ENCODE measurements at places on chromosomes 16 and 17.

DNA sequence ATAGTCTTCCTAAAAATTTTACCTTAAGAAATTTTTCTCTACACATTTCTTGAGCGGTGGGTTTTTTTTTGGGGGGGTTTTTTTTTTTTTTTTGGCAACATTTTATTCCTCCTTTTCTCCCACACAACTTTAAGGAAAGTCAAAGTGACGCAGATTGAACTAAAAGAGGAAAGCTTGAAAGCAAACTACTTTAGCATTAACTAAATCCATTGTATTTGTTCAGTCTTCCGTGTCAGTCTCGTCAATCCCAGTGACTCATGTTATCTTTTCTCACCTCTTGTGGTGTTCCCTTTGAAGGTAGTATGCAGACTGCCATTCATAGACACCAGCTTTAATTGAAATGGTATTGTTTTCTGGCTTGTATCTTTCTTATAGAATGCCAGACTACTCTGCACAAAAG is 39.3 kb downstream of the TADA2A start:
- no peak for DNase-seq

DNA sequence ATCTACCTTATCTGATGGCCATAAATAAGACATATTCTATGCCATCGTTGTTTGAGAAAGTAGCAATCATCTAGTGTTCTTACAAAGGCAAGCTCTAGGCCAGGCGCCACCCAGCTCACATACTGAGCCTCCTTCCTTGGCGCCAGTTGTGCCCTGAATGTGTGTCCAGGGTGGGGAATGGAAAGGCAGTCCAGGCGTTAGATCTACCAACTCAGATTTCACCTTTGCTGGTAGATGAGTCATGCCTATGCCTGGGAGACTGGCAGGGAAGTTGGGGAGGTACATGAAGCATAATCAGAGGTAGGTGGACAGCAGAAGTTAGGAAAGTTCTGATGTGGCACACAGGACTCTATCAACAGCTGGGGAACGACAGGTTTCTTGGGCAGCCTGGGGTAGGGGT is 23.6 kb downstream of the SDR42E1 start:
- no peak for DNase-seq

GRCh38 chr16:56608876-56609462 is 585 bp downstream of the MT2A start:
- no peak for DNase-seq

- no peak for DNase-seq
Observed at GRCh38 chr16:88370365-88370764, 12.4 kb upstream of the ZNF469 start.

GRCh38 chr17:78239489-78239931 is 8.1 kb downstream of the TMEM235 start:
- DNase-seq: no peak

- DNase-seq: no peak
Observed at GRCh38 chr17:15007147-15007553, 258.0 kb downstream of the PMP22 start.

- no peak for DNase-seq
Observed at GRCh38 chr16:68447653-68448359, 502 bp downstream of the SMPD3 start.

DNA sequence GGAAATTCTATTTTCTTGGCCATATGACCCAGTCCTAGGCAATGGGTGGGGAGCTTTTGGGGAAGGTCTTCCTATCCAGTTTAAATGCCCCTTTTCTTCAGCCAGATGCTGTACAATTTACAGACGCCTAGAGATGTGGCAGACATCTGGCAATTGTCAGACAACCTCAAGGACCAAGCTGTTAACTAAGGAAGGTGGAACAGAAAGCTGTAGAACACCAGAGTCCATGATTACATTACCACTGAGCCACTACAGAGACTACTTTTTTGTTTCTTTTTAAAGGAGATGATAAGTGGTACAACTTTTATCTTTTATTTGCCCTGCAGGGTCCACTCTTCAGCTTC is 21.1 kb upstream of the CORO6 start:
- DNase-seq: no peak

DNA sequence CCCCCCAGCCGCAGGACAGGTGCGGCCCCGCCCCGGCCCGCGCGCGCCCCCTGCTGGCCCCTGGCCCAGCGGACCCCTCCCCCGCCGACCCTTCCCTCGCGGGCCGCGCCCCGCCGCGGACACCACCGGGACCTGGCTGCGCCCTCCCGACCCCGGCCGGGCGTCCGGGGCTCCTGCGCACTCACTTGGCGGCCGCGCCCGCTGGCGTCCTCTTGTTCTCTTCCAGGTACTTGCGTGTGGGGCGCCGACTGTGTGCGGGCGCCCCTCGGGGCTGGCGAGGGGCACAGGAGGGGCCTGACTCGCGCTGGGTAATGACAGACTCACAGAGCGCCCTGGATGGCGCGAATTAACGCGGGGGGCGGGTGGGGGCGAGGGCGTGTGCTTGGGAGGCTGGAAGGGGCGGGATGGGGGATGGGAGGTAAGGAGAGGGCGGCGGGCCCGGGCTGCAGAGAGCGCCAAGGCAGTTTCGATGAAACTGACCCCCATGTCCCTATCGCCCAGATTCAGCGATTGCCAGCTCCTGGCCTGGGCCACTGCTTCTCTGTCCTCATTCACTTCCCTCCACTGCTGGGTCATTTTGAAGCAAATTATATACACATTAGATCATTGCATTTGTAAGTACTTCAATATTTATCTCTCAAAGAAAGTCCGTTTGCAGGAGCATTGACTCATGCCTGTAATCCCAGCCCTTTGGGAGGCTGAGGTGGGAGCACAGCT is 445 bp upstream of the DBNDD1 start:
- DNase-seq: peak; percentile 38

- no peak for DNase-seq
Observed at GRCh38 chr16:4692460-4693295, 684 bp upstream of the NUDT16L1 start.

- no peak for DNase-seq
Observed at GRCh38 chr17:18925187-18925586, 26.8 kb upstream of the SLC5A10 start.

- no peak for DNase-seq
Observed at GRCh38 chr16:15641753-15642556, 999 bp downstream of the MARF1 start.

DNA sequence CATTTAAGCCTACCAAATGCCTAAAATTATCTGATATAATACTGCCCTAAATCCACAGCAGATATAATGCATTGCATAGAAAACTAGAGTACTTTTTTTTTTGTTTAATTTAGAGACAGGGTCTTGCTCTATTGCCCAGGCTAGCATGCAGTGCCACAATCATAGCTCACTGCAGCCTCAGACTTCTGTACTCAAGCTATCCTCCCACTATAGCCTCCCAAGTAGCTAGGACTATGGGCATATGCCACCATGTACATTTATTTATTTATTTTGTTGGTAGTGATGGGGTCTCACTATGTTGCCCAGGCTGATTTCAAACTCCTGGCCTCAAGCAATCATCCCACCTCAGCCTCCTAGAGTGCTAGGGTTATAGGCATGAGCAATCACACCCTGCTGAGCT is 20.0 kb downstream of the BRCA1 start:
- DNase-seq: no peak

DNA sequence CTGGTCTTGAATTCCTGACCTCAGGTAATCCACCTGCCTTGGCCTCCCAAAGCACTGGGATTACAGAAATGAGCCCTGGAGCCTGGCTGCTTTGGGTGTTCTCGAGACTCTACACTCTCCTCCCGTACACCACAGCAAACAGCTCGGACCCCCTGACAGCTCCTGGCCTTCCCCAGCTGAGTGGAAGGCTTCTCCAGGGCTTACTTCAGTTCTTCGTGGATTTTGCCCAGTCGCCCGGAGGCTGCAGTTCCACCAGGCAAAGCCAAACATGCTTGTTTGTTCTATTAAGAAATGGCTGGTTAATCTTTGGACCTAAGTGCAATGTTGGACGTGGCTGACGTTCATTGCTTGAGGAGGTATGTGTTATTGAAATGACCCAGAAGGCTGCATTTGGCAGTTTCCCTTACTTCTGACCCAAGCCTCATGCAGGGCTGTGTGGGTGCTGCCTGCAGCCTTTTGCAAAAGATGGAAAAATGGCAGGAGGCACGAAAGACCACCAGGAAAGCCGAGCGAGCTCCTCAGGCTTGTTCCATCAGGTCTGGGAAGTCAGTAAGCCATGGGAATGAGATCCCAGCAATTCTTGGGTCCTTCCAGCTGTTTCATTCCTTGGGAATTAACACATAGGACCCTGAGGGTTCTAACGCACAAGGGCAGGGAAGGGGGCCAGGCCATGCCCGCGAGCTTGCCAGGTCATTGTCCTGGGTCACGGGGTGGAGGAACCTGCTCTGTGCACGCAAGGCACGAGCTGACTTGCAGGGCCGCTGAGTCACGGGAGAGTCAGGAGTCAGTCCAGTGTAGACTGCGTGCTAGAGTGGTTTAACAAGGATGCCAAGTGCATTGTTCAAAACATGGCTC is 23.9 kb upstream of the KLHDC4 start:
- no peak for DNase-seq

GRCh38 chr17:6305613-6306360 is 129.1 kb downstream of the AIPL1 start:
- DNase-seq: no peak

DNA sequence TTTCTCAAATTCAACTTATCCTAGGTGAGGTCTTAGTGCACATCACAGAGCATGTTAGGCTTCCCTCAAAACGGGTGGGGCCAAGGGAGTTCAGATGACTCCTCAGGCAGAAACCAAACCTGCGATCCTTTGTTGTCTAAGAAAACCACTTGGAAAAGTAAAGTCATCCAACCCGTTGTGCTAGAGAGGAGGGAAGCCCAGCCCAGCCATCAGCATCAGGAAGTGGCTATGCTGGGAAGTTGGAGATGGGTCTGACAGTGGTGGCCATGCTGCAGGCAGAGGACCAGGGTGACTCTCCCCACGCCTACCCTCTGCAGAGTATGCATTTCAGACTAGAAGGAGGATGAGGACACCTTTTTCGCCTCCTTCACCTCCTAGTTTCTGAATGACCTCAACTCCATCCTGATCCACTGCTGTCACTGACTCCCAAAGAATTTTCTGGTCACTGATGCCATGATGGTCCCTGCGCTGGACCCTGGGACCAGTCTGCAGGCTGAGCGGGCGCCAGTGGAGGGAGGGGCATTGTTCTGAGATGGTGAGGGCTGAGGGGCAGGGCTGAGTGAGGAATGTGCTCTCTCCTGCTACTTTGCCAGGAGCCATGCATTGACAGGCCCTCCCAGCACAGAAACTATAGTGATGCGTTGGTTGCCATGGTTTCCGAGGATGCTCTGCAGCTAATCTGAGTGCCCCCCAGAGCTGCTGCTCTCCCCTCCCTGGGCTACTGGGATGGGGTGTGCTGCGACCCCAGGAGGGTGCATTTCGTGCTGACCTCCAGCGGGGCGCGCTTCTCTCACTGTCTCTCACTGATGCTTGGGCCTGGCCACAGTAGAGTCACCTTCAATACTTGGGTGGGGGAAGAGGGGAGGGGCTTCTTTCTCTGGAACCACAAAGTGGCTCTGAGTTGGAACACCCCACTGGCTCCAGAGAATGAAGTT is 20.4 kb downstream of the ALOX12B start:
- no peak for DNase-seq

- no peak for DNase-seq
Observed at GRCh38 chr17:40176754-40177110, 538 bp upstream of the RAPGEFL1 start.

DNA sequence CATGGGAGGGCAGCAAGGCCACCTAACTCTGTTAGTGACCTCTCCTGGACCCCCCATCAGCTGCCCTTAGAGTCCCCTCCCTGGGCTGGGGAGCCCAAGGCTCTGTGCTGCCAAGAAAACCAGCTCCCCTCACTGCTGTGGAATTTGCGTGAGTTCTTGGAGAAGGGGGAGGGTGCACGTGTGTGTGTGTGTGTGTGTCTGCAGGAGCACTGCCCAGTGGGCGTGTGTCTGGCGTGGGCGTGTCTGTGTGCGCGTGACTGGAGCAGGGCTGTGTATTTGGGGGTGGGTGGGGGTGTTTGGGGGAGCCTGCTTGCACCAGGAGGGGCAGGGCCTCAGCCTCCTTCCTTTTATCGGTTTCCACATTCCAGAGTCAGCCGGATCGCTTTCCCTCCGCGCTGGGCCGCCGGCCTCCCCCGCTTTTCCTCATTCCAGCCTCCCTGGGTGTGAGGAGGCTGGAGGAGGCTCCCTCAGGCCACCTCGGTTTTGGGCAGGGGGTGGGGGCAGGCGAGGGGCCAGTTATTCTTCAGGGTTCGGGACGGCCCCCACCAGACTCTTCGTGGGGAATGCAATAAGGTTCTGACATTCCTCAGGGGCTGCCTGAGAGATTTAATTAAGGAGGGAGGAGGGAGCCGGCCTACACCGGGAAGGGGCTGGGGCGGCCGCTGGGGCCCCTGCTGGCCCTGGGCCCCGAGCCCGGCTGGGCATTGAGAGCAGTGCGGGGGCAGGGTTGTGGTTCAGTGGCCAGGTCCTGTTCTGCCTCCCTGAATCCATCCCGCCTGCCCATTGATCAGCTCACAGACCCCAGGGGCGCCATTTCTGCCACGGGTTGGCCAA is 2.5 kb downstream of the VASN start:
- no peak for DNase-seq
